ENCODE measurements at places on chromosomes 7 and 10.

DNA sequence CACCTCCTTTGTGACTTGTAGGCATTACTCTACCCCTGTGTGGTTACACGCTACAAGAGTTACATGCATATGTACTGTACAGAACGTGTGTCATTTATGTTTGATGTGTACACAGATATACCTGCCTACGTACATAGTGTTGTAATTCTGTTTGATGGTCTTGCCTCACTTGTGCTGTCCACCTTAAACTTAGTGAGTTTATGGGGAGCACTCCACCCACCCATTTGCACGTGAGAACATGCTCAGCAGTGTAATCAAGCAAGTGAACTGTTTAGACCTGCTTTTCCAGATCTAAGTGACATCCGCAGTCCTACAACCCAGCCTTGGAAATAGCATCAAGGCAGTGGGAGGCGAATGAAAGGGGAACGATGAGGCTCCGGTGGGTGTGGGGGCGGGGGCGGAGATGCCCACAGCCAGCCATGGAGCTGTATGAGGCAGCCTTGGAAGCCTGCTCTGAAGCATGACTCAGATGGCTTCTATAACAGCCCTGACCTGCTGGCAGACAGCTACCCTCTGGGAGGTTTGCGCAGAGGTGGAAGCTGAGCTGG is 52.1 kb downstream of the SUFU start:
- H3K36me3 ChIP-seq, result peaks cover 17% of the 10 kb centered on the region
- no peak overlapping the region for H3K4me3 ChIP-seq
- no peaks in the 10 kb centered on the region for H3K27me3 ChIP-seq
- no peaks in the 10 kb centered on the region for H3K4me1 ChIP-seq

DNA sequence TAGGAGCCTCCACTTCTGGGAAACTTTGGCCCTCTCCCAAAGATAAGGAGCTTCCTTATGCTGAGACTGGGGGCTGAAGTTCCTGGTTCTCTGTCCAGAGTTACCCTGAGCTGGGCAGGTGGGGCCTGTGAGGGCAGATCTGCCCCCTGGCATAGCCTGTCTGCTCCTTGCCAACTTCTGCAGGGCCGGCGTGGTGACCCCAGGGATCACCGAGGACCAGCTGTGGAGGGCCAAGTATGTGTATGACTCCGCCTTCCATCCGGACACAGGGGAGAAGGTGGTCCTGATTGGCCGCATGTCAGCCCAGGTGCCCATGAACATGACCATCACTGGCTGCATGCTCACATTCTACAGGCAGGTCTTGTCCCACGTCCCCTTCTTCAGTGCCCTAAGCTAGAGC is 4.3 kb downstream of the SFXN3 start:
- H3K36me3 ChIP-seq, result no peaks in the 10 kb centered on the region
- peaks cover 12% of the 10 kb centered on the region for H3K4me1 ChIP-seq
- no peak overlapping the region for H3K27ac ChIP-seq

DNA sequence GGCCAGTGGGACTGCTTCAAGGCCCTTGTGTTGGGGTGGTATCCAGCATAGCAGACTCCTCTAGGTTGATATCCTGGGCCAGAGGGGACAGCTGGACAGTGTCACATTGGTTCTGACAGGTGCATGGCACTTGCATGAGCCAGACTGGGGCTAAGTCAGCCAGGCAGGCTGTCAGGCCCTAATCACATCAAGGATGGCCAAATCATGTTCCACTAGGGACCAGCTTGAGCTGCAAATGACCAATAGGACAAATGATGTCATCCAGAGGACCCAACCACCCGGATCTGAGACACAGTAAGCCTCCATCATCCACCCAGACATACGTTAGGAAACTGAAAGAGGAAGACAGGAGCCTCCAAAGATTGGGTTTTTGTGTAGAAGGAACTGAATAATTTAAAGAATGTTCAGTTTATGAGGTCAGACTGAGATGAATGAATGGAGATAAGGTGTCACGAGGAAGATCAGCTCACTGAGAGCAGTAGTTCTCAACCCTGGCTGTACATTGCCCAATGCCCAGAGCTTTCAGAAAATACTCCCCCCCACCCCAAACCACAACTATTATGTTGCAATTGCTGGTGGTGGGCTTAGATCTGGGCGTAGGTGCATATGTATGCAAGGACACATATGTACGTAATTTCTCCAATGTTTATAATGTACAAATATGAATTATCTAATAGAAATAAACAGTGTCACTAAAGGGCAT is 75.2 kb upstream of the INHBA start:
- no peak overlapping the region for H3K4me3 ChIP-seq
- ATAC-seq, result no peak
- H3K27ac ChIP-seq, result no peak overlapping the region
- no peaks in the 10 kb centered on the region for H3K27me3 ChIP-seq
- H3K36me3 ChIP-seq, result no peaks in the 10 kb centered on the region

DNA sequence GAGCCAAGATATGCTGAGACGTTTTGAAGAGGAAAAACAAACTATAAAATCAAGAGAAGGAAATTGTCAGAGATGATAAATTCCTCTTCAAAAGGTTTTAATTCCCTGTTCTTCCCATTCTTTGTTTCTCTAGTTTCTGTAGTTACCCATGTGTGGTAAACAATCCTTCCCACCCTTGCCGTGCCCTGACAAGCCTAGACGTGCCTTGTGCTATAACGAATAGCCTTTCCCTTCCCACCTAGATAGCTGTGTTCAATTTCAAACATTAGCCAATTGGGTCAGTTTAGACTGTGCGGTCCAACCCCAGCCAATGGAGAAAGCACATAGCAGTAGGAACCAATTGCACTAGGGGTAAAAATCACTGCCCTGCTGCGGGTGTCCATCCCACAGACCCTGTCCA is 138.1 kb downstream of the RALA start:
- no peaks in the 10 kb centered on the region for H3K4me1 ChIP-seq
- no peaks in the 10 kb centered on the region for H3K36me3 ChIP-seq
- no peak overlapping the region for H3K27ac ChIP-seq
- no peaks in the 10 kb centered on the region for H3K27me3 ChIP-seq

DNA sequence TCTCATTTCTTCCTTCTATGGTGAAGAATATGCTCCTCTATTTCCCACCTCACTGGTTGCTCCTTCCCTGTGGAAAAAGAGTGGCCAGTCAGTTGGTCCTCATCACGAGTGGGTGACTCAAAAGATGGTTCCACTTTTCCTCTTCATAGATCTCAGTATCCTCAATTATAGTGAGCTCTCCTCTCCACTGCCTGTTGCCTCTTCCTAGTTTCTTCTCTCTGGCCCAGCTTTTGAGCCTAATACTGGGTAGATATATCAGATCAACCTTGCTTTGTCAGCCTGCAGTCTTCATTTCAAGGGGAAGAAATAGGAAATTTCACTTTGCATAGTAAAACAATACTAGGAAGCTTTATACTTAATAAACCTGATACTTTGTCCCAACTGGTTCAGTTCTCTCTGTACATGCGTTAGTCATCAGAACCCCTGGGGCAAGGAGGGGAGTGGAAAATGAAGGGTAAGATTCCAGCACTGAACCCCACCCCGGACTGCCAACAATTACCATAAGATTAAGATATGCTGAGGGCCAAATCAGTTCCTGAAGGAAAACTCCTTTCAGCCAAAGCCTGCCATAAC is 15.5 kb upstream of the WNT16 start:
- no peak overlapping the region for H3K27ac ChIP-seq
- no peak for ATAC-seq
- H3K4me3 ChIP-seq, result no peak overlapping the region
- H3K36me3 ChIP-seq, result no peaks in the 10 kb centered on the region

- peaks cover 9% of the 10 kb centered on the region for H3K27me3 ChIP-seq
- H3K36me3 ChIP-seq, result no peaks in the 10 kb centered on the region
- no peak for ATAC-seq
Observed at GRCh38 chr7:104793066-104793465, 220.9 kb upstream of the KMT2E start.

- H3K36me3 ChIP-seq, result no peaks in the 10 kb centered on the region
- ATAC-seq, result no peak
- H3K27ac ChIP-seq, result no peak overlapping the region
- no peaks in the 10 kb centered on the region for H3K4me1 ChIP-seq
- no peak overlapping the region for H3K4me3 ChIP-seq
Observed at GRCh38 chr7:36522453-36523007, 132.9 kb downstream of the ANLN start.

DNA sequence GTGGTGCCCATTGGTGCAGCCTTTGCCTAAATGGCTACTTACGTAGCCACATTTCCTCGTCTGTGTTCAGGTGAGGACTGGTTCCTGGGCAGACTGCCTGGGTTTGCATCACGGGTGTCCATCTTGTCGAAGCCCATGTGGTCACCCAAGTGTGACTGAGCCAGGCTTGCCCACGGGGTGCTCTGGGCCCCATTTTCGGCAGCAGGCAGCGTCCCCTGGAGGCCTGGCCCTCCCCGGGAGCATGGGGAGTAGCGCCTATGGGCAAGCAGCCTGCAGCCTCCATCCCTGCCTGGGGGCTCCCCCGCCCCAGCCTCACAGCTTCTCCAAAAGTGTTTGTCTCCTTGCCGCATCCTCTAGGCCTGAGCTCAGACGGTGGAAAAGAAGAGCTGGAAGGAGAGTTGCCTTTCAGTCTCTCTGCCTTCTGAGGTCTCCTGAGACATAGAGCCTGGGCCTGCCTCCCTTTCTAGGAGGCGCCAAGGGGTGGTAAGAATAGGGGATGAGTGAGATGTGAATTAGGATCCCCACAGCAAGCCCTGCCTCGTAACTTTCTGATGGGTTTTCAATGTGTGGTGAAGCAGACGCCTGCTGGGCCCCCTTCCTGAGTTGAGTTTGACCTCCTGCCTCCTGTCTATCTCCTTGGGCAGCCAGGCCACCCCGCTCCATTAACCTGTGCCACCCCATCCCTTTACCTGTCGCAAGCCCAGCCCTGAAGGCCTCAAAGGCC is 42.7 kb downstream of the HTRA1 start:
- H3K4me1 ChIP-seq, result no peaks in the 10 kb centered on the region
- no peak for ATAC-seq
- no peak overlapping the region for H3K27ac ChIP-seq
- H3K36me3 ChIP-seq, result no peaks in the 10 kb centered on the region

DNA sequence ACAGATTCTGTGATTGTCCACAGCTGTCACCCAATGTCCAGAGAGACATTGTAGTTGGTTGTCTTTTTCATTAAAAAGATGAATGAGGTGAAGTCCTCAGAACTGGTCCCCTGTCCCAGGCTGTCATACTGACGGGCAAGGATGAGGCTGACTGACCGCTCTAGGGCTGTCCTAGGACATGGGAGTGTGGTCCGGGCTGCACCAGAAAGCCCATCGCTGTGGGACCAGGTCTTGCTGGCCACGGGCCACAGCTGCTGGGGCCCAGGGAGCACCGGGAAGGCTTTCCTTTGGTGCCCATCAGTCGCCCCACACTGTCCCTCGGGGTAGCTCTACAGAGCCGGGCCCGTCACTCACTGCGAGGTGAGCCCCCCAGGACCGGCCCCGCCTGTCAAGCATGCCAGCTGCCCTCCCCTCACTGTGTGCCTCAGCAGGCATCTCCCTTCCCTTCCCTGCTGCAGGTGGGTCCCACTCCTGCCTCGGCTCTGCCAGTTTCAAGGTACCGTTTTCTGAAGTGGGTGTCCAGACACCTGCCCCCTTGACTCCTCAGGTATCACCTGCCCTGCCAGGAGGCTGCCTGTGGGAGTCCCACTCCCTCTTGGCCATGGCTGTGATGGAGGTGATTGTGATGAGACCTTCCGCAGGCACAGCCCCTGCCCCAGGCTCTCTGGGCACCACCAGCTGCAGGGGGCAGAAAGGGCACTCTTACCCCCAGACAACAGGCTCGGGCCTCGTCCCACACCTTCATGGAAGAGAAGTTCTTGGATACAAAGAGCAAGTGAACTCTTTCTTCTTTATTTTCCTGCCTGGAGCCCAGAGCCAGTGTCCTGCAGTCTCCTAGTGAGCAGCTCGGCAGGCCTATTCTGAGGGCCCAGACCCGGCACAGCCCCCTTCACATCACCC is 21.7 kb downstream of the LRRC27 start:
- H3K27ac ChIP-seq, result no peak overlapping the region
- no peak for ATAC-seq
- no peak overlapping the region for H3K4me3 ChIP-seq
- H3K36me3 ChIP-seq, result no peaks in the 10 kb centered on the region

GRCh38 chr10:125159932-125160855 is at the start of gene CTBP2:
Gene CTBP2 (minus strand): TSS chr10:125160563.
- H3K27me3 ChIP-seq, result no peaks in the 10 kb centered on the region
- peak within 1 kb of the TSS; percentile 97 for H3K4me3 ChIP-seq
- no peaks in the 10 kb centered on the region for H3K36me3 ChIP-seq
- peak within 1 kb of the TSS; percentile 99 for H3K27ac ChIP-seq
- peak; percentile 51 for ATAC-seq

DNA sequence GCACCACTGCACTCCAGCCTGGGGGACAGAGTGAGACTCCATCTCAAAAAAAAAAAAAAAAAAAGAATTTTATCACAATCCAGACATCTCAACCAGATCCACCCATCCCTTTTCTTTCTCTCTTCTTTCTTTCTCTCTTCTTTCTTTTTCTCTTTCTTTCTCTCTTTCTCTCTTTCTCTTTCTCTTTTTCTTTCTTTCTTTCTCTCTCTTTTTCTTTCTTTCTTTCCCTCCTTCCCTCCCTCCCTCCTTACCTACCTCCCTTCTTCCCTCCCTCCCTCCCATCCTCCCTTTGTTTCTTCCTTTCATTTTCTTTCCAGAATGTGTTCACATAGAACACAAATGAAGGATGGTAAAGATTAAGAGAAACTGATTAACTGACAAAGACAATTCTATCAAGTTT is 18.1 kb upstream of the HOXA13 start:
- peaks cover 99% of the 10 kb centered on the region for H3K27me3 ChIP-seq
- no peaks in the 10 kb centered on the region for H3K36me3 ChIP-seq
- no peak overlapping the region for H3K4me3 ChIP-seq
- no peaks in the 10 kb centered on the region for H3K4me1 ChIP-seq
- no peak overlapping the region for H3K27ac ChIP-seq

- ATAC-seq, result peak; percentile 31
- no peaks in the 10 kb centered on the region for H3K36me3 ChIP-seq
- H3K4me1 ChIP-seq, result peaks cover 8% of the 10 kb centered on the region
- H3K27ac ChIP-seq, result no peak overlapping the region
Observed at GRCh38 chr10:89494575-89494974, 40.8 kb downstream of the SLC16A12 start.

- H3K36me3 ChIP-seq, result no peaks in the 10 kb centered on the region
- no peak overlapping the region for H3K4me3 ChIP-seq
- no peak overlapping the region for H3K27ac ChIP-seq
- no peak for ATAC-seq
- H3K27me3 ChIP-seq, result no peaks in the 10 kb centered on the region
Observed at GRCh38 chr7:261341-262250, 28.4 kb upstream of the FOXL3 start.

DNA sequence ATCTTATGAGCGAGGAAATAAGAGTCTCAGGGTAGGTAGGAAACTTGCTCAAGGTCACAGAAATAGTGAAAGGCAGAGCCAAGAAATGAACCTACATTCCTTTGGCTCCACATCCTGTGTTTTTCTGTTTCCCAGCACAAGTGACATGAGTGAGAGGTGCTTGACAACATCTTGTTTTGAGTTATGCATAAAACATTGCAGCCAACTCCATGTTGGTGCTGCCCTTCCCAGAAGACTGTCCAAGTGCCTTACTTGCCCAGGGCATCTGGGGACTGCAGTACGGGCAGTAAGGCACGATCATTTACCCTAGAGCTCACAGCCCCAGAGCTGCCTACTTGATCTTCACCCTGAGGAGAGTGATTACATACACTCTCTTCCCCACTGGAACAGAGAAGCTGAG is 148.8 kb downstream of the NOC3L start:
- no peaks in the 10 kb centered on the region for H3K36me3 ChIP-seq
- H3K27me3 ChIP-seq, result no peaks in the 10 kb centered on the region
- H3K4me3 ChIP-seq, result no peak overlapping the region
- peak overlapping the region; percentile 70 for H3K27ac ChIP-seq
